Jurkat, Clone E6-1 (cell line): ENCODE measurements at places on chromosomes 3 and 15.

DNA sequence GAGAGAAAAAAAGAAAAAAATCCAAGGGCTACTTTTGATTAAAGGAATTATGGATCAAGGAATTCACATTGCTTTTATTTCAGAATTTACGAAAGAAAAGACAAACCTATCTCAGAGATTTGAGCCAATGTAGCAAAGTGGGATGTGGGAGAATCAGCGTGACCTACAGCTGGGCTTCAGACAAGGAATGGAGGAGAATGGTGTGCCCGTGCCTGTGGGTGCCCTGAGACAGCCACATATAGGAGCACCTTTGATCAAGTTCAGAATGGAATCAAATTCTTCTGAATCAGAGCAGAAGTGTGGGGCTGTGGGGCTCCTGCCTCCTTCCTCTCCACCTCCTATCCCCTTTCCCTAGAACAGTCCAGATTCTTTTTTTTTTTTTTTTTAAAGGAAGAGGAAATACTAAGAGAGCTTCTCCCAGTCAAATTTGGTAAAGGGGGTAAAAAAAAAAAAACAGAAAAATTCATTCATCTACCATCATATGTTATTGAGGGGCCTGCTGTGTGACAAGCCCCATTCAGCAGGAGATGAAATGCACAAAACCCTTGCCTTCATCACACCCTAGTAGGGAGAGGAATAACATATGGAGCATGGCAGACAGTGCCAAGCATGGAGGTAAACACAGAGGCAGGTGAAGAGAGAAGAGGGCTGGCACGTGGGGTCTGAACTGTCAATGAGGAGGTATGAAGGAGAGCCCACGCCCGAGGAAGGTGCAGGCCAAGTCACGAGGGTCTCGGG is 25.0 kb upstream of the MUSTN1 start:
- no peak for DNase-seq

DNA sequence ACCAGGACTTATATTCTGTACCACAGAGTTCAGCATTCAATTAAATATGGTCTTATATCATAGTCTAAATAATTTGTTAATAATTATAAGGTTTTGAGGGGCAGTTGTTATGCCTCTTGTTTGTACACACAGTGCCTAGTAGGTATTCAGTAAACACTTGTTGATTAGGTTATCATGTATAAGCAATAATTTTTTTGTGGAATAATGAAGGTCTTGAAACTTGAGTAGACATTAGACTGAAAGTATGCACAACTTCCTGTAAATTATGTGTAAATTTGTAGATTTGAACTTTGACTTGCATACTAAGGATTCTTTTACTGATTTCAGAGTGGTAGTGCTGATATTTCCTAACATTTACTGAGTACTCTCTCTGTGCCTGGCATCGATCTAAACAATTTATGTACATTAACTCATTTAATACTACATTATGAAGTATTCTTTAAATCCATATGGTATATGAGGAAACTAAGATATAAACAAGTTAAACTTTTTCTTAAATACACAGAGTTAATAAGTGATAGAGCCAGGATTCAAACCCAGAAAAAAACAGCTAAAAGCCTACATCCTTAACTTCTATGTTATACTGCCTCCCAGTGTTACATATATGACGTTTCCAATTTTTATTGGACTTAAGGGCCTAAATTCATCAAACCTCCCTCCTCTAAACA is 65.1 kb downstream of the GLCE start:
- peak; percentile 11 for DNase-seq

GRCh38 chr15:96347181-96348111 is 16.9 kb downstream of the NR2F2 start:
- no peak for DNase-seq

GRCh38 chr15:43463507-43463906 is 29.4 kb downstream of the TP53BP1 start:
- no peak for DNase-seq

DNA sequence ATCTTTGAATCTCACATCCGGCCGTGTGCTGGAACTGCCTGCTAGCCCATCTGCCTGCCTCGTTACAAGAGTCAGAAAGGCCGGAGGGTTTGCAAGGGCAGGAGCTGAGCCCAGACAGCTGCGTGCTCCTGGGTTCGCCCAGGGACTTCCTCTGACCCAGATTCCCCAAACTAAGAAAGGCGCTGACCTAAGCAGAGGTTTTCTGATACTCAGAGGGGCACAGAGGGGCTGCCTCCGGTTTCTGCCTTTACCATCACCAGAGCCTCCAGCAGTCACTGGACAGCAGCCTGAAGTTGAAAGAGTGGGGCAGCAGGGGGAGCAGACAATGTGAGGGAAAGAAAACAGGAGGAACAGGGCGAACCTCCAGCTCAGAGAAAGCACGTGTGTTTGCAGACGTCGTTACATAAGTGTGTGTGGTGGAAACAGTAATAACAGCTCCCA is 33.4 kb upstream of the RAD18 start:
- DNase-seq: no peak

GRCh38 chr3:128922804-128923459 is 43.5 kb downstream of the ACAD9 start:
- DNase-seq: peak; percentile 67

DNA sequence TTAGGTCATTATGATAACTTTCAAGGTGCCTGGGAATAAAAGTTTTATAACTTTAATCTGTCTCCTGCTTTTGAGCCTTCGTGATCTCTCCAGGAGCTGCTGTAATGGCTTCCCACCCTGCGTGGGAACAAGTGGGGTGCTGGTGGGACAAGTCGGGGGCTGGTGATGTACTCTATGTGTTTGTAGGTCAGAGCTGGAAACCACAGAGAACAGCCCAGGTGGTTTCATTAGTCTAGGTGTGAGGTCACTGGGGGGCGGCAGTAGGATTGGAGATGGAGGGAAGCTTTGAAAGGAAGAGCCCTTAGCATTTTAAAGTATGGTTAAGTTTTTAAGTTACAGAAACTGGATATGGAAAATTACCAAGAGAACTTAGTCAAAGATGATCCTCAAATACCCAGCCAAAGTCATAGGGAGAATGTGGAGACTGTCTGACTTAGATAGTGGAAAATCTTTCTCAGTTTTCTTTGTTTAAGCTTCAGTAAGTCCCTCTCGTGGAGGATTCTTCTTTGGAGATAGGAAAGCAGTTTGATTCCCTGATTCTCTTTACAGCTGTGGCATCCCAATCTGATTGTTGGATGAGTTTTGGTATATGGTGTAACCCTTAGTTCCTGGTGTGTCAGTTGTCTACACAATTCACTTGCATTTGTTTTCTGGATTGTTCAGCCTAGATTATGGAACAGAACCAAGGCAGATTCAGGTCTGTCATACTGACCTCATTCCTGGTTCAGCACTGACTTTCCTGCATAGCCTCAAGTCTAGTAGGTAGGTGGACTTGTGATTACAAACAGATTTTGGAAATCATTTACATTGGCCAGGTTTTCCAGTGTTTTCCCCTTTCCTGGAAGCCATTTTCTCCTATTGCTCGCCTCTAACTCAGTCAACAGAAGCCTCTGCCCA is 115.6 kb downstream of the FNDC3B start:
- DNase-seq: no peak

GRCh38 chr15:100681335-100681746 is 79.0 kb downstream of the ASB7 start:
- no peak for DNase-seq

- no peak for DNase-seq
These were observed 73.9 kb upstream of the ADPGK start for GRCh38 chr15:72857331-72858063.

GRCh38 chr15:83283138-83283812 is 1.2 kb downstream of the BNC1 start:
- no peak for DNase-seq

- no peak for DNase-seq
These were observed 19.3 kb upstream of the IREB2 start for GRCh38 chr15:78418686-78419085.

- no peak for DNase-seq
These were observed 18.8 kb downstream of the HEMK1 start for GRCh38 chr3:50587806-50588758.

GRCh38 chr3:36800533-36801116 is 36.3 kb upstream of the DCLK3 start:
- DNase-seq: no peak

- no peak for DNase-seq
These were observed 603 bp downstream of the EIF1B start for GRCh38 chr3:40309925-40310695.

DNA sequence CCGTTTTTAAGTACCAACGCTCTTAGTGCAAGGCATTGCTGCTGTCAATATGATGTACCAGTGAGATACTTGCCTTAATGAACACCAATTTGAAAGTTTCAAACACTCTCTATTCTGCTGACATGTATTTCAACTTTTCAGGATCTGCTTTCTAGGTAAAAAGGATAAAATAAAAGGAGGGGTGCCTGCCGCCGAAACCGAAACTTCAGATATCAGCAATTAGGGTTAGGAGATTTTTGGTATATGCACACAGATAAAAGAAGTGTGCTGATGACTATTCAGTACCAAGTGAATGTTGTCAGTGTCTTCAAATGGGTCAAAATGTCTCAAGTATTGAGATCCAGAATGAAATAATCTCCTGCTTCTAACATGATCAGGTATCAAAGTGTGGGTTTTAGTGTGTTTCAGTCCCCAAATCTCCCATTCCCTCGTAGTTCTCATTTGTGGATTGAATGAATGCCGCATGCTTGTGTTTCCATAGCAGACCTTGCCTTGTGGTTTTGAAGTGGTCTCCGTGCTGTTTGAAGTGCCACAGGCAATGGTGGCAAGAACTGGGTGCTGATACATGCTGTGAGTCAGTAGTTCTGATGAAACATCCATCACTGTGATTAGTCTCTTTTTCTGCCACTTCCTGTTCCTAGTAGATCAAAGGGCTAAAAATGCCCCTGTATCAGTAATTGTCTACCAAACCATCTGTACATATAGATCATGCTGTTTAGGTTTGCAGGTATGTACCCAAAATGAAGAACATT is 22.5 kb downstream of the CHST14 start:
- peak; percentile 69 for DNase-seq

DNA sequence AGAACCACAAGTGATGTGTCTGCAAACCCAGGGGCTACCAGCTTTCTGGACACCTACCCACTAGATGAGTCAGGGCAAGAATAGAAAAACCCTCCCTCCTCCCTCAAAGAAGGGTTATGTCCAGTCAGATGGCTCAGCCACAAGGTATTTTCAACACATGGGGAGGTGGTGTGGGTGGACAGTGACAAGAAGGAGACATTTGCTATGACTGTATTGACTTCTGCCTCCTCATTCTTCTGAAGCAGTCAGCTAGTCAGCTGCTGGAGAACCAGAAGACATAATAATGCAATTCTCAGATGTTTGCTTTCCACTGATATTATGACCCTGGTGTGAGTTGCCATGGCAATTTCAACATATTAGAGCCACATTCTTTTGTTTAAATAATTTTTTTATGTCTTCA is 66.7 kb upstream of the GOLGA8B start:
- no peak for DNase-seq

DNA sequence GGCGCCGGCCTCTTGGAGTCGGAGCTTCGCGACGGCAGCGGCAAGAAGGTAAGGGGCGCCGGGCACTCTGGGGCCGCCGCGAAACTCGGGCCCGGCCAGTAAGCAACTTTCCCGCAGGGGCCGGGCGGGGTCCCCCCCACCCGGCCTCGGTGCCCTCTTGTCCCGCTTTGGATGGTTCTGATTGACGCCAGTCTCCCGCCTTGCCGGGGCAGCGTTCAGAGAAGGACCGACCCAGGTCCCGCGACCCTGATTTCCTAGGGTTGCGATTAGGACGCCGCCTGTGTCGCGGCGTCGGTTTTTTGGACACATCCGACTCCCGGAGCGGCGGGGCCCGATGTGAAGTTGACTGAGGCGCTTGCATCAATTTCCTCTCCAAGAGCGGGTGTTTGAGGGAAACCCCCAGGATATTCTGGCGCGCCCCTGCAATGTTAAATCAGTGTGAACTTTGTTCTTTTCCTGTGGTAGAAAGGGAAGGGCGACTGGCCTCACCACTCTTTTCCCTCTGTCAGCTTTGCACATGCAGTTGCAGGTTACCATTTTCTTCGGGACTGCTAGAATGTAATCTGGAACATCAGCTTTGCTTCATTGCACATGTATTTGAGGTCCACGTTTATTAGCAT is 755 bp downstream of the PDE8A start:
- DNase-seq: no peak

- no peak for DNase-seq
These were observed 308.3 kb upstream of the CCDC54 start for GRCh38 chr3:107068980-107069379.

DNA sequence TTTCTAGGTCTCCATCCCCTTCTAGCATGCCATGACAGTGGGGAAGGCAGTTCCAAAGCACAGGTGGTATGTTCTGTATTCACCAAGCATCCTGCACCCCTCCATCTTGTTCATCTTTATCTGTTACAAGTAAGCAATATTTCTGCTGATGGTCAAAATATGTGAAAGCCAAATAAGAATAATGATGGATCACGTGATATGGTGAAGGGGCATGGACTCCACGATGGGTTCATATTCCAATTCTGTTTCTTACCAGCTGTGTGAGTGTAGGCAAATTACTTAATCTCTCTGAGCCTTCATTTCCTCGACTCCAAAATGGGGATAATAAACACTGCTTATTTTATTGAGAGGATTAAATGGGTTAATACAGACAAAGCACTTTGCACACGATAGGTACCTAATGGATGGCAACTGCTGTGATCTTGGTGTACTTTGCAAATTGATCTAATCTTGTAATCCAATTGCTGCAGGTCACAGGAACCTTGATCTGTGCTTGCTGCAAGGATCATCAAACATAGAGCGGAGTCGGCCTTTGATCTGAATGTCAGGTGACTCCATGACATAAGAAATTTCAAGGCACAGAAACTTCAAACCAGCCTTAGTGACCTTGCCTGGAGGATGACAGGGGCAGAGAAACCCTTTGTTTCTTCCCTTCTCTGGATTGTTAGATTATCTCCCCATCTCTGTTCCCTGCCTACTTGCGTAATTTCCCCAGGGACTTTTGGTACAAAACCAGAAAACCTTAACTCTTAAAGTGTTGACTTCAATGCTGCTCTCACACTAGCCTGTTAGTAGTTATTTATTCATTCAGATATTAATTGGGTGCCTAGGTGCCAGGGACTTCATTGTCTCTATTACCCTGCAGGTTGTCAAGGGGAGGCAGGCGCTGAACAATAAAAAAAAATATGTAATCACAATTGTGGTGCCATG is 25.8 kb downstream of the SIAH2 start:
- no peak for DNase-seq

DNA sequence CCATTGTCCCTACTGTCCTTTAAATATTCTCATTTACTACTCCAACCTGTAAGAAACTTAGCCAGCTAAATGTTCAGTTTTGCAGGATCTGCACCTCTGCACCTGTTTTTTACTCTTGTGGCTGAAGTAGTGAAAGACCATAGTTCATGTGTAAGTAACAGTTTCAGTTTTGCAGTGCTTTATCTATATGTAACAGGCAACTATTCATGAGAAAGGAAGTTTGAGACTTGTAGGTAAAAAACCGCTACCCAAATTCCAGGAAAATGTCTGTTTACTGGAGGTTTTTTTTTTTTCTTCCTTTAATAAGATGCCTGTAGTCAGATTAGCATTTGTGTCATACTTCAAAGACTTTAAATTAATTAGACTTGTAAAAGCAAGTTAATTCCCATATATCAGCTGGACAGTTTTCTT is 25.4 kb upstream of the MBNL1 start:
- DNase-seq: peak; percentile 95

GRCh38 chr3:48243886-48244285 is 3.0 kb downstream of the ZNF589 start:
- DNase-seq: no peak
